ENCODE measurements at places on chromosomes 3 and 15.

DNA sequence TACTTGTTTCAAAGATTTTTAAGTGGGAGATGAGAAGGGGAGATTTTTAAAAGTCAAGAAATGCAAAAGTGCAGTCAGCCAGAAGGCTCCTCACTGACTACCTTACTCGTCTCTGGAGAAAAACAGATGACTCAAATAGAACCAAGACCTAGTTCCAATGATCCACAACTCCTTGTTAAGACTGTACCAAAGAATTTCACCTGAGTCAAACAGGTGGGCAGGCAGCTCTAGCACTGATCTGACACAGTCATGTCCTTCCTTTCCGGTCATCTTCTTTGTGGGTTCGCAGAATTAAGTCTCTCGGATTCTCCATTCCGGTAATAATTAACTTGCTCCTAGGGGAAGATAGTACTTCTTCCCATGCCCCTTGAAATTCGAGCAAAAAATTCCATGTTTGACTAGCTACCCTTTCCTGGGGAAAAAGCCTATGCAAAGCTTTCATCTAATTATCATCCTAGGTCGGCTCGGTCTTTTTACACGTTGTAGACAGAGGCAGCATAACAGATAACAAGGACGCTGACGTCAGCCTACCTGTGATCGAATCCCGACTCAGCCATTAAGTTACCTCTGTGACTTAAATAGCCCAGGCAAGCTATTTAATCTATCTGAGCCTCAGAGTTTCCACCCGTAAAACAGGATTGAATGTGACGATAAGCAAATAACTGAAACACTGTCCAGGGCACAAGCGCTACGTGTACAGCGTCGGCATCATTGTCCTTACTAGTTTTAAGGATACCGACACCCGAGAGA is 758 bp downstream of the SELENOK start:
- peak; percentile 38 for DNase-seq

GRCh38 chr3:44954304-44954703 is 21.7 kb downstream of the ZDHHC3 start:
- no peak for DNase-seq

- DNase-seq = no peak
Measured at GRCh38 chr3:38131621-38132369, 5.1 kb downstream of the ACAA1 start.

DNA sequence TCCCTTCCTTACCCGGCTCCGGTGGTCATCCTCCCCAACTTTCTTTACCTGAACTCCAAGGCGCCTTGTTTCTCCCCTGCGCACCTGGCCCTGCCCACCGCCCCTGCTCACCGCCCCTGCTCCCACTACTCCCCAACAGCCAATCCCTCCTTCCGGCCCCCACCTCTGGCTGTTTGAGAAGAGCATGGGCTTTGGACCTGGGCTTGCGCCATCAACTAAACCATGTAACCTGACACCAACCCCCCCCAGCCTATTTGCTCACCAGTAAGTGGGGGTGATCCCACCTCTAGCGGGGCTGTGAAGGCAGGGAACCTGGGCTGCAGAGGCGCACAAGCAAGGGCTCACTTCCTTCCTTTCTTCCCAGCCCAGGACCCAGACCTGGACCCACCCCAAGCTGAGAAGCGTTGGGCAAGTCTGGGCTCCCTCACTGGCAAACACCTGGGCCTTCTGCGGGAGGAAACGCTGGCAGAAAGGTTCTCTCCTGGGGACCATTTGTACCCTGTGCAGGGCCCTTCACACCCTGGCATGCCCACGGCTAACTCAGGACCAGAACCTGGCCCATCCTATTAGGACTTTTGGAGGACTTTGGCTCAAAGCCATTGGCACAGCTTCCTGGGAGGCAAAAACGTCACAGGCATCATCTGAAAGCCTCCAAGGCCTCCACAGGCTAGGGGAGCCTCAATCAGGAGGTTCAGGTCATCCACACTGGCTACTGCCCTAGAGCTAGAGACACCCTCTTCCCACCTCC is at the start of gene PLXNB1:
Gene PLXNB1 (minus strand): TSS at position 127 of the 748 bp plus-strand sequence. CDS start 5,475 bp downstream, outside the sequence.
- DNase-seq = no peak
